ENCODE measurements at places on chromosomes 5 and 9. TPM values are rescaled to one million over a fixed set of nuclear protein-coding genes. Genes with fewer than 3 reads are reported as not detected.

Gene MEGF10
- 28.3 TPM for total RNA-seq

Gene PAEP
- not detected for total RNA-seq

Gene NKD2
- total RNA-seq = 7.3 TPM

Gene ASS1
- 98.1 TPM for total RNA-seq

Gene ABCA1
- 2.9 TPM for total RNA-seq

DNA sequence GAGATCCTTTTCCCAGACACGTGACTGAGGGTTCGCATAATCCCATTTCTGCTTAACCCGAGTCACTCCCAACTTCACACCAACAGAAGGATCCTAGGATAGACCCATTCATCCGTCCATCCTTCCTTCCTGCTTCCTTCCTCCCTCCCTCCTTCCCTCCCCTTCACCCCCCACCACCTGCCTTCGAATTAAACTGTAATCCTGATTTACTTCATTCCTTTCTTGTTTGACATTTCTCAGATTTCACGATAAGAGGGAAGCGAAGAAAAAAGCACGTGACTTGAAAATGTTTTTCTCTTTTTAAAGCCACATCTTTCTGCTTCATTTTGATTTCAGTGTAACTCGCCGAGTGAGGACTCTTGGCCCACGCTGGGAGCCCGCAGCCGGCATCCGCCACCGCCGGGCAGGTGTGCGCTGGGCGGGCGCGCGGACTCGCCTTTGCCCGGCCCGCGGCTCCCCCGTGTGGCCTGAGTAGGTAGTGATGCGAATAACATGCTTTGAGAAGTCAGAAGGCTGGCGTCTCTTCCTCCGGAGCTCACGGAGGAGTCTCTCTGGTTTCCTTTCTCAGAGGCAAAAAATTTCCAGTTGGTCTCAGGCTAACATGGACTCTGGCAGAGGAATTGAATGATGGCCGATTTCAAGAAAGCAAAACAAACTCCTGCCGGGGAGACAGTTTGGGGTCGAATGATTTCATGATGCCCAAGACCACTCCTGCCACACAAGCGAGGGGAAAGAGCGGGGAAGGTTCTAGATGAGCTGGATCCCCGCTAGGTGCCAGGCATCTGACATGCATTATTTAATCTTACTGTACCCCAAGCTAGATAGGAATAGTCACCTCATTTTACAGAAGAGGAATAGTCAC lies 117.7 kb downstream of the SLC12A2 start:
- H3K4me3 ChIP-seq = peak overlapping the region; percentile 49
- H3K27ac ChIP-seq = no peak overlapping the region
- H3K27me3 ChIP-seq = no peaks in the 10 kb centered on the region
- no peaks in the 10 kb centered on the region for H3K4me1 ChIP-seq
- H3K36me3 ChIP-seq = no peaks in the 10 kb centered on the region

GRCh38 chr5:160470437-160471361 lies 49.0 kb downstream of the PTTG1 start:
- H3K4me3 ChIP-seq = no peak overlapping the region
- no peak for DNase-seq
- H3K27me3 ChIP-seq = no peaks in the 10 kb centered on the region
- H3K36me3 ChIP-seq = no peaks in the 10 kb centered on the region

DNA sequence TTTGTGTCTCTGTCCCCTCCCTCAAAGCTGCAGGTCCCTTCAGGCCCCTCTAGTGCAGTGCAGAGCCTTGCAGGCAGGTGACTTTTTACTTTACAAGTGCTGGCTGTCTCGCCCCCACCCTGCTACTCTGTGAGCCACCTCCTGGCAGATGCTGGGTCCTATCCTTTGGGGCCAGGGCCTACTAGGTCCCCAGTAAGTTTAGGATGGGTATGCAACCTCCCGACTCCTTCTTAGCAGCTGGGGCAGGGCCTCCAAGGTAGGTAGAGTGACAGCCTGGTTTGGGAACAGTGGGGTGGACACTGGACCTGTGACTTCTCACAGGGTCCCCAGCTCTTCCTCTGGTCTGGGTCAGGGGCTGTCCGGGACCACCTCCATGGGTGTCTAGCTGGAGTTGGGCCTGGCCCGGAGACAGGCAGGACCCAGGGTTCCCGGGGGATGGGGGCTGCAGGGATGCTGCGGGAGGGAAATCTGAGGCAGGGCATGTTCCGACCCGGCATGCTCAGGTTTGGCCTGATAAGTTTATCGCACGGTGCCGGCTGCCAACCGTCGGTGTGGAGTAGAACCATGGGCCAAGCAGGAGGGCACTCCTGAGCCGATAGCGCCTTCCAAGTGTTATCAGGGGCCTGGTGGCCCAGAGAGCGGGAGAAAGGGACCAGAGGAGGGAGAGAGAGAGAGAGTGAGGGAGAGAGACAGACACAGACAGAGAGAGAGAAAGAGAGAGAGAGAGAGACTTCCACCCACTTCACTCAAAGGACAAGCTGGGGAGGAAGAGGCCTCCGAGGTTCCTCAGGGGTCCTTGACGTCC lies 20.5 kb downstream of the GFI1B start:
- no peak for DNase-seq
- H3K36me3 ChIP-seq = no peaks in the 10 kb centered on the region
- H3K4me3 ChIP-seq = no peak overlapping the region
- H3K4me1 ChIP-seq = peaks cover 21% of the 10 kb centered on the region
- peaks cover 24% of the 10 kb centered on the region for H3K27me3 ChIP-seq

DNA sequence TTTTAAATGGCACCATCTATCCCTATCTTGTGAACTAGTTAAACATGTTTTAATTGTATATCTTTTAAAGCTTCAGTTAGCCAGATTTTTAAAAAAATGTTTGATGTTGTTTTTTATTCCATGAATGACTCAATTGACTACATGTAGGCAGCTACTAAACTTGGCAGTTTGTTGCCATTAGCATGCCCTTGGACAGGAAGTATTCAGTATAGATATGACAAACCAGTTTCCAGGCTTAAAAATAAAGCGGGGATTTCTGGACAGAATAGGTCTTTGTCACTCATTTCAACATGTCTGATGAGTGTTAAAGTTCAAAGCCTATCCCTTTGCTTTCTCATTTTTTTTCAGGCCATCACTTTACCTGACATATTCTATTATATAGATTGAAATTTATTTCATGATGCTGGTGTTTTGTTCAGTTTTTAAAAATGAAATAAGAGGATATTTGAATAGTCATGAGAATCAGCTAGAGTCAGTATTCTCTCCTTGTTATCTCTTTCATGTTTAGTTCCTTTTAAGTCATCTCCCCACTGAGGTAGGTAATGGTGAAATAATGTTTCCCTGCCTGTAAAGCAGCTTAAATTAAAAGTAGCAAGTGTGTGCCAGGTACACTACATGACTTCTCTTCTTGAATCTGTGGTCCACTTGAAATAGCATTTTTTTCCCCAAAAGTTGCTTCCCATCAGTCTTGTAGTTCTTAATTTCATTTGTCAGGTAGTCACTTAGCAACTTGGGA lies 11.9 kb downstream of the TNFAIP8 start:
- H3K36me3 ChIP-seq = no peaks in the 10 kb centered on the region
- H3K4me3 ChIP-seq = no peak overlapping the region
- H3K4me1 ChIP-seq = peaks cover 24% of the 10 kb centered on the region
- no peak overlapping the region for H3K27ac ChIP-seq
- DNase-seq = no peak

GRCh38 chr5:77867914-77868313 lies 91.8 kb upstream of the TBCA start:
- DNase-seq = peak; percentile 22
- H3K27me3 ChIP-seq = peaks cover 8% of the 10 kb centered on the region
- H3K27ac ChIP-seq = no peak overlapping the region
- H3K4me3 ChIP-seq = no peak overlapping the region
- H3K4me1 ChIP-seq = no peaks in the 10 kb centered on the region

GRCh38 chr5:151251621-151252020 lies 1.4 kb upstream of the GM2A start:
- H3K27ac ChIP-seq = no peak overlapping the region
- H3K4me3 ChIP-seq = peak overlapping the region; percentile 54
- peaks cover 28% of the 10 kb centered on the region for H3K4me1 ChIP-seq
- no peak for DNase-seq
- no peaks in the 10 kb centered on the region for H3K27me3 ChIP-seq

GRCh38 chr9:135375001-135375400 lies 104.6 kb upstream of the PPP1R26 start:
- H3K27me3 ChIP-seq = no peaks in the 10 kb centered on the region
- no peak overlapping the region for H3K4me3 ChIP-seq
- no peaks in the 10 kb centered on the region for H3K36me3 ChIP-seq
- no peak for DNase-seq

Measured in GM23338 (cell line).